ENCODE measurements at places on chromosomes 6 and 20. TPM values are rescaled to one million over a fixed set of nuclear protein-coding genes. Genes with fewer than 3 reads are reported as not detected.

GRCh38 chr20:59094576-59094975, 52.0 kb upstream of the PRELID3B start:
- no peak for DNase-seq

DNA sequence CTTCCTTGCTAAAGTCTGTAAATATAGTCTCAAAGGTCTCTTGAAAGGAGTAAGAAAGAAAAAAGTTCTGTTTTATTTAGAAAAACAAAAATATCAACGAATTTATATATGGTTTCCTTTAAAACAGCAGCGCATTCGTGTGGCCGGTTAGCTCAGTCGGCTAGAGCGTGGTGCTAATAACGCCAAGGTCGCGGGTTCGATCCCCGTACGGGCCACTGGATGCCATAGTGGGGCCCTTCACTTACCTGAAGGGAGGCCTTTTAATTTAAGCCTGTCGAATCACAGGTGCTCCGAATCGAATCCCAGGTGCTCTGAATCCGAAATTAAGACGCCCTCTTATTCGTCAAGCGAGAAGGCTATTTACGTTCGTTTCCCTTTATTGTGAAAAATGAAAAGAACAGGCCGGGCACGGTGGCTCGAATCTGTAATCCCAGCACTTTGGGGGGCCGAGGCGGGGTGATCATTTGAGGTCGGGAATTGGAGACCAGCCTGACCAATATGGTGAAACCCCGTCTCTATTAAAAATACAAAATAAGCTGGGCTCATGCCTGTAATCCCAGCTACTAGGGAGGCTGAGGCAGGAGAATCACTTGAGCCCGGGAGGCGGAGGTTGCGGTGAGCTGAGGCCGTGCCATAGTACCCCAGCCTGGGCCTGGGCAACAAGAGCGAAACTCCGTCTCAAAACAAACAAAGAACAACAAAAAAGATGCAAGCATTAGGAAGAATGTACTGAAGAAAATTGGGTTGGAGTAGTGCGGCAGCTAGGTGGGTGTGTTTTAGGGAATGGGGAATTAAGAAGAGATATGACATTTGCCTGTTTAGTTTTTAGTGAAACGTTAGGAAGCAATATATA, 195.8 kb upstream of the ZNF184 start:
- DNase-seq = no peak

The SYNDIG1 gene
- not detected for polyA plus RNA-seq

GRCh38 chr20:10940941-10941340, 267.1 kb upstream of the JAG1 start:
- DNase-seq = no peak

The HSPA1A gene
- 50.4 TPM for polyA plus RNA-seq

- no peak for DNase-seq
Measured at GRCh38 chr6:26360451-26361416, 4.3 kb upstream of the BTN3A2 start.

DNA sequence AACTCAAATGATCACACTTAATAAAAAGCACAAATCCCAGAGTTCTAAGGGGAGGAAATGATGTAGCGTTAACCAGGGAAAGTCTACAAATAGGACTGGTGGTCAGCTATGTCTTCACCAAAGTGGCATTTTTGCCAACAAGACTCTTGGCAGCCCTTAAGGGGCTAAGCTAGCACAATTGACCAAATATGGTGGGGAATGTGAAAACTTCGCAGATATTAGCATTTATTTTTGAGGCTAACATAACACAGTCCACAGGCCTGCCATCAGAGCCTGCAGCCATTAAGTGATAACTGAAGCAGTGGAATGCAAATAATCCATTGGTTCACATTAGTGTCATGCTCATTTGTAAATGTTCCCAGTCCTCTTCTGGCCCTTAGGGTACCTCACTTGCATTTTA, 274.6 kb downstream of the FOXC1 start:
- no peak for DNase-seq

DNA sequence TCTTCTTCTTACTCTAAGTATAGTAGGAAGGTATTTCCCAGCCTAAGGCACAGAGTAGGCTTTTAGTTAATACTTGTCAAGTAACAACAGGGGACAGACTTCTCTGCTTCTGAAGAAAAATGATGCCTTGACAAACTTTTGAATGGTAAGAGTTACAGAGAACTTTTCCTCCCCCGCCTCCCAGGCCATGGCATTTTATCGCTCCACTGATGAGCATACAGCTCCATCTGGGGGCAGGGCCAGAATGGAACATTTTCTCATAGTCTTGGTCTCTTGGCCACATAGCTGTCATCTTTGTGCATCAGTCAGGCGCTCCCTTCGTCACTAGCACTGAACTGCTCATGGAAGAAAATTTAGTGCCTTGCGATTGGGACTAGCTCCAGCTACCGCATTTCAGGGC, 1066.8 kb upstream of the CITED2 start:
- DNase-seq = no peak

All from AG04450 (cell line).